ENCODE measurements at places on chromosomes 6 and 20. TPM values are rescaled to one million over a fixed set of nuclear protein-coding genes. Genes with fewer than 3 reads are reported as not detected.

KHDRBS2 gene
- total RNA-seq = not detected

TCEA2 gene
- total RNA-seq = 4.1 TPM

SLC22A16 gene
- total RNA-seq = not detected

C20orf96 gene
- total RNA-seq = 2.5 TPM

SPDEF gene
- 1.4 TPM for total RNA-seq

CST3 gene
- total RNA-seq = 226 TPM

FOXS1 gene
- total RNA-seq = not detected

BMP6 gene
- 0.21 TPM for total RNA-seq

PIM1 gene
- total RNA-seq = 50.2 TPM

SLC25A27 gene
- total RNA-seq = 11.7 TPM

SCAND1 gene
- total RNA-seq = 15.1 TPM

CCN5 gene
- not detected for total RNA-seq

ZSCAN16 gene
- 10.3 TPM for total RNA-seq

SLC22A1 gene
- total RNA-seq = 0.34 TPM

SAMD10 gene
- 4.8 TPM for total RNA-seq

TMEM217 gene
- 0.68 TPM for total RNA-seq

TCF19 gene
- 1.7 TPM for total RNA-seq

ELOVL2 gene
- under 0.01 TPM for total RNA-seq

HINT3 gene
- 28.7 TPM for total RNA-seq

RIPOR3 gene
- total RNA-seq = 1.6 TPM

ARMH2 gene
- total RNA-seq = not detected

SNX5 gene
- 146 TPM for total RNA-seq

STMN3 gene
- under 0.01 TPM for total RNA-seq

TNFAIP3 gene
- 84.8 TPM for total RNA-seq

SCUBE3 gene
- total RNA-seq = not detected

KCNG1 gene
- 145 TPM for total RNA-seq

EEF1A2 gene
- total RNA-seq = 1.0 TPM

EIF6 gene
- total RNA-seq = 276 TPM

ABHD16B gene
- not detected for total RNA-seq

DBNDD2 gene
- total RNA-seq = 15.4 TPM

MATN4 gene
- 0.14 TPM for total RNA-seq

FIG4 gene
- 17.9 TPM for total RNA-seq

TMEM170B gene
- 0.34 TPM for total RNA-seq
